ENCODE measurements at places on chromosomes 16 and 17. TPM values are rescaled to one million over a fixed set of nuclear protein-coding genes. Genes with fewer than 3 reads are reported as not detected.

Gene COPZ2
- total RNA-seq, result 4.6 TPM

Gene HS3ST3A1
- 0.11 TPM for total RNA-seq

Gene HYDIN
- total RNA-seq, result not detected

Gene NUDT7
- total RNA-seq, result 8.0 TPM

Gene TSR3
- total RNA-seq, result 57.4 TPM

Gene TEX19
- total RNA-seq, result not detected

Gene ABCC6
- total RNA-seq, result not detected

Gene PDILT
- not detected for total RNA-seq

Gene TP53TG3F
- not detected for total RNA-seq

Gene SHISA9
- total RNA-seq, result not detected

Gene HP
- total RNA-seq, result not detected

Gene GABARAPL2
- total RNA-seq, result 57.4 TPM

Gene TMEM106A
- 9.2 TPM for total RNA-seq

Gene RPL23
- 1,908 TPM for total RNA-seq

Data from activated CD8-positive, alpha-beta T cell treated with anti-CD3 and anti-CD28 coated beads for 36 hours (primary cell).